ENCODE measurements at places on chromosomes 5 and 9. TPM values are rescaled to one million over a fixed set of nuclear protein-coding genes. Genes with fewer than 3 reads are reported as not detected.

DNA sequence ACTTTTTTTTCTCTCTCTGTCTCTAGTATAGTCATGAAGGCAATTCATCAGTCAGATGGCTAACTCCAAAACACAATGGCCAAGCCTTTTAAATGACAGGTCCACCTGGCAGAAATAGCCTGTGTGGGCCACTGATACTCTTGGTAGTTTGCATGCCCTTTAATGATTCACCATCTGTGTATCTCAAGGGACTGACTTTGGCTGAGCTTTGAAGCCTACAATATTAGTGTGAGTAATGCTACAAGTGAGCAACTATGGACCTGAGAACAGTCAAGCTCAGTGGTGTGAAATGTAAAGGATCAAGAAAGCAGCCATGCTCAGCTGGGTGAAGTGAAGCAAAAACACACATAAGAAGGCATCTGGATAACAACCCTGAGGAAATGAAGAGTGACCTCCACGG lies 506.9 kb downstream of the TLE1 start:
- no peaks in the 10 kb centered on the region for H3K4me1 ChIP-seq
- no peak for DNase-seq
- H3K27me3 ChIP-seq: no peaks in the 10 kb centered on the region
- no peak overlapping the region for H3K4me3 ChIP-seq
- H3K36me3 ChIP-seq: no peaks in the 10 kb centered on the region

- peaks cover 36% of the 10 kb centered on the region for H3K4me1 ChIP-seq
- H3K36me3 ChIP-seq: peaks cover 6% of the 10 kb centered on the region
- H3K27ac ChIP-seq: no peak overlapping the region
- H3K4me3 ChIP-seq: no peak overlapping the region
- H3K27me3 ChIP-seq: peaks cover 11% of the 10 kb centered on the region
Observed at GRCh38 chr5:88886746-88887341, 3.9 kb upstream of the MEF2C start.

DNA sequence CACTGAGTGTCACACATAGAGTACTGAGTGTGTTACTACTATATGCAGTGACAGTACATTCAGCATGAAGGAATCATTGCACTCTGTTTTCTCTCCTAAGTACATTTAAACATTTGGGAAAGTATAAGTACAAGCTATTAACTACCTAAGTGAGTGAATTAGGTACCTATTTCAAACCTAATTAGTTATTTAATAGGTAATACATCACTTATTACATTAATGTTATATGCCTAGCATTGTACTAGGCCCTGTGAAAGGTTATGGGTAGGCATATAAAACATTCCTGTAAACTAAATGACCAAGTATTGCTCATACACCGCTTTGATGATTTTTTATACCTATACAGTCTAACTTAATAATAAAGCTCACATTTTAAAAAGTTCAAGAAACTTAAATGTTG lies 25.7 kb upstream of the PPP3R2 start:
- H3K27ac ChIP-seq: no peak overlapping the region
- no peaks in the 10 kb centered on the region for H3K27me3 ChIP-seq
- no peak overlapping the region for H3K4me3 ChIP-seq
- peaks cover 22% of the 10 kb centered on the region for H3K36me3 ChIP-seq

DNA sequence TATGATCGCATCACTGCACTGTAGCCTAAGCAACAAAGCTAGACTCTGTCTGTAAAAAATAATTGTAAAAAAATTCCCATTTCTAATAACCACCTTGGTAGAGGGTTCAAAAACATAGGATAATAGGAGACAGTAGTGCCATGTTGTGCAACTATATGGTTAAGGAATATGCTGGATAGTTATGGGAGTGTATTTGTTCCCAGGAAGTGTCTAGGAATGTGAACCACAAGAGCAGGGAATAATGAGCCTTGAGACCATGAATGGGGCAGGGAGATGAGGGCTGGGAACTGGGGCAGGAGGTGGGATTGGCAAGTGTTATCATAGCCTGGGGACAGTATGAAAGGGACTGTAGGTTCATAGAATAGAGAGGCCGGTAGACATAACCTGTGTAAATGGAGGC lies 50.4 kb downstream of the RUSC2 start:
- DNase-seq: no peak
- H3K4me1 ChIP-seq: peaks cover 32% of the 10 kb centered on the region
- peaks cover 4% of the 10 kb centered on the region for H3K27me3 ChIP-seq

GRCh38 chr5:39433848-39434247 lies 9.1 kb upstream of the DAB2 start:
- DNase-seq: no peak
- H3K4me1 ChIP-seq: no peaks in the 10 kb centered on the region
- H3K36me3 ChIP-seq: no peaks in the 10 kb centered on the region
- no peak overlapping the region for H3K27ac ChIP-seq

DNA sequence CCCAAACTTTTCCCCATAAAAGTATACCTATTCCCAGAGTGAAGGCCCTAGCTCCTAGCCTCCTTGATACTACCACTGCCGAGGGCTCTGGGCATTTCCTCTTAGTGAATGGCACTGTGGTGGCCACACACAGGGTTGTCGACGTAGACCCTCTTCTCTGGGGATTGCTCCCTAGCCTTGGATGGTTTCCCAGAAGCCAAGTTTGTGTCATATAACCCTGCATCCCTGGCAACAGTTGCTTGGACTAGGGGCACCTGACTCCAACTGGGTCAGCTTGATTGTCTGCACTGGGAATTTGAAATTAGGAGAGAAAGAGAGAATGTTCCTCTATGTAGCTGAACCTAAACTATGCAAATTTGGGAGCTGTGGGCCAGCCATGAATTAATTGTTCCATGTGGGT lies 32.3 kb upstream of the KIF2A start:
- no peaks in the 10 kb centered on the region for H3K27me3 ChIP-seq
- peaks cover 8% of the 10 kb centered on the region for H3K4me1 ChIP-seq
- no peaks in the 10 kb centered on the region for H3K36me3 ChIP-seq
- DNase-seq: no peak

DNA sequence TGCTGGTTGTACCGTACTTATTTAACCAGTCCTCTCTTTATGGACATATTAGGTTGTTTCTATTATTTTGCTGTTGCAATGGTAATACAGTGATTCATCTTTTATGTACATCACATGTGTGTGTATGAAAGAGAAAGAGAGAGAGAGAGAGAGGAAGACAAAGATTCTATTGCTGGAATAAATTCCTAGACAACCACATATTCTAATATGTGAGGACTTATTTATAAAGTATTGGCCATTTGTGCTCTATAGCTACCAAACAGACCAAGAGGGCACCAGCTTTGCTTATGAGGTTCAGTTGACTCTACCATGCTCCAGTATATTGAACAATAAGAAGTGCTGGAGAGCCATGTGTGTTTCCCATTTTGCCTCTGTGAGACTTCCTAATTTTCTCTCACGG lies 513.5 kb downstream of the DMAC1 start:
- peaks cover 2% of the 10 kb centered on the region for H3K27me3 ChIP-seq
- H3K27ac ChIP-seq: no peak overlapping the region
- DNase-seq: no peak
- no peak overlapping the region for H3K4me3 ChIP-seq

DNA sequence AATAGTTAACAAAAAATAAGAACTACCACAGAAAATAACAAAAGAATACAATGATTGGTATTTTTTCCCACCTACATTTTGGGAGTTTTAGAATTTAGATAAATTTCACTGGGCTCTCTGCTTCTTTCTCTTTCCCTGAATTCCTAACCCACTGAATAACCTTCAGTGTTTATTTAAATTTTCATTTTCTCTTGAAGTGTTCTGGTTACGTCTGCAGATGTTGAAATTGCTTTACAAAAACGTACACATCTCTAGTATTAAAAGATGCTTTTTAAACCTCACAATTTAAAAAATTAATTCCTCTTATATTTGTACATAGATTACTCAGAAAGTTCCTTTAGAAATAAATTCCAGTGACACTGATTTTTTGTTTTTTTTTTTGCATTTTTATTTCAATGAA lies 158.7 kb upstream of the TUT7 start:
- no peak for DNase-seq
- no peaks in the 10 kb centered on the region for H3K4me1 ChIP-seq
- H3K36me3 ChIP-seq: no peaks in the 10 kb centered on the region

- peak overlapping the region; percentile 96 for H3K4me3 ChIP-seq
- no peak overlapping the region for H3K27ac ChIP-seq
- H3K36me3 ChIP-seq: peaks cover 19% of the 10 kb centered on the region
- peaks cover 22% of the 10 kb centered on the region for H3K4me1 ChIP-seq
Observed at GRCh38 chr5:68215898-68216244, 315 bp downstream of the PIK3R1 start.

DNA sequence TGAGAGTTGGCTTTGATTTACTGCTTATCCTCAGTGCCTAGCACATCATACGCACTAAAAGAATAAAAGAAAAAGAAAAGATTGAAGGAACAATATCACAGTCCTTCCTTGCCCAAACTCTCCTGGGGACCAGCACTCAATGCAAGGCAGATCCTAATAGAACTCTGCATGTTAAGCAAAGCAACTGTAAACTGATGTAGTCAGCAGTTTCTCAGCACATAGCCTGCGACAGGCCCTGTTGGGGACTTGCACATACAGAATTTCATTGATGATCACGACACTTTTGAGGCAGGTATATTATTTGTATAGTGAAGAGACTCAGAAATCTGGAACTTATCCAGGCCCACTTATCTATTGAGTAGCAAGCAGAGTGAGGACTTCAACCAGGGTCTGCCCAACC lies 15.4 kb downstream of the NIPAL4 start:
- no peak overlapping the region for H3K4me3 ChIP-seq
- peaks cover 32% of the 10 kb centered on the region for H3K4me1 ChIP-seq
- DNase-seq: no peak
- peaks cover 63% of the 10 kb centered on the region for H3K36me3 ChIP-seq
- no peak overlapping the region for H3K27ac ChIP-seq

GRCh38 chr5:74320526-74320925 lies 320.0 kb downstream of the ENC1 start:
- no peak overlapping the region for H3K4me3 ChIP-seq
- DNase-seq: no peak
- no peaks in the 10 kb centered on the region for H3K4me1 ChIP-seq
- H3K27ac ChIP-seq: no peak overlapping the region
- peaks cover 2% of the 10 kb centered on the region for H3K27me3 ChIP-seq

GRCh38 chr9:101487443-101487840 lies 46.2 kb upstream of the RNF20 start:
- no peak for DNase-seq
- peaks cover 7% of the 10 kb centered on the region for H3K27me3 ChIP-seq
- peaks cover 3% of the 10 kb centered on the region for H3K36me3 ChIP-seq
- H3K4me3 ChIP-seq: peak overlapping the region; percentile 92

- peaks cover 7% of the 10 kb centered on the region for H3K4me1 ChIP-seq
- peaks cover 3% of the 10 kb centered on the region for H3K27me3 ChIP-seq
- H3K27ac ChIP-seq: no peak overlapping the region
- no peak overlapping the region for H3K4me3 ChIP-seq
Observed at GRCh38 chr9:106726070-106726815, 136.7 kb upstream of the ZNF462 start.

DNA sequence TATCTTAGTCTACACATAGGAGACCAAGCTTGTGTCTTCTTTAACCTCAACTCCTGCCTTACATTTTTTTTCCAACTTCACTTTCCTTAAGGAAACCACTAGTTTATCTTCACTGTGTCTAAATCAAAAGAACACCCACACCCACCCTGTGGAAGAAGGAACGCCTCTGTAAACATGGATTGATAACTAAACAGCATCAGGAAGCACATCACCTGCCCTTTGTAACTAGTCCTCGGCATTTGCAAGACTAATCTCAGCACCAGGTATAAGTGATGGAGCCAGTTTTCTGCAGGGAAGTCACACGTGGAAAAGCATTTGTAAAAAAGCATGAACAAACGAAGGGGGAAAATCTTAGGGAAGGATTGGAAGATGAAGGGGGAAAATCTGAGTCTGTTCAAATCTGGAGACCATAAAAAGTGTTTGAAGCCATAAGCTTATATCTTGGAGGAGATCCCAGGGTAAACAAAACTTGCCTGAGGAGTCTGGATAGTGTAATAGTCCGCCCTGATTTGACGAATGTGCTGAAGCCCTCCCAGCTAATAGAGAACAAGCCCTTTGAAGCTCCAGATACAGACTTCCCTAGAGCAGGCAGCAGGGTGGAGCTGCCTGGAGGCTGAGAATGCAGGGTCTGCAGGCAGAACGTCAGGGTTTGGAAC lies 117.3 kb upstream of the LHFPL2 start:
- peaks cover 4% of the 10 kb centered on the region for H3K36me3 ChIP-seq
- peaks cover 3% of the 10 kb centered on the region for H3K27me3 ChIP-seq
- H3K4me3 ChIP-seq: no peak overlapping the region
- H3K27ac ChIP-seq: no peak overlapping the region

The FBP1 gene
- total RNA-seq: not detected

The TOR4A gene
- 37.7 TPM for total RNA-seq

The HAVCR2 gene
- total RNA-seq: 0.15 TPM

The ZNF454 gene
- 0.15 TPM for total RNA-seq

The MLANA gene
- not detected for total RNA-seq

The SLIT3 gene
- 3.2 TPM for total RNA-seq

The FAM169A gene
- 21.1 TPM for total RNA-seq

The OCLN gene
- 26.4 TPM for total RNA-seq

The OXCT1 gene
- 6.5 TPM for total RNA-seq

The UNC13B gene
- 39.9 TPM for total RNA-seq

The C5orf58 gene
- 0.28 TPM for total RNA-seq

The IRX2 gene
- 0.72 TPM for total RNA-seq

The TGFBI gene
- 27.9 TPM for total RNA-seq
